ENCODE measurements at places on chromosomes 1 and 21.

- DNase-seq = no peak
These were observed 29.2 kb upstream of the IL10 start for GRCh38 chr1:206801467-206801866.

GRCh38 chr1:202143011-202143767, 1.3 kb downstream of the ARL8A start:
- no peak for DNase-seq

DNA sequence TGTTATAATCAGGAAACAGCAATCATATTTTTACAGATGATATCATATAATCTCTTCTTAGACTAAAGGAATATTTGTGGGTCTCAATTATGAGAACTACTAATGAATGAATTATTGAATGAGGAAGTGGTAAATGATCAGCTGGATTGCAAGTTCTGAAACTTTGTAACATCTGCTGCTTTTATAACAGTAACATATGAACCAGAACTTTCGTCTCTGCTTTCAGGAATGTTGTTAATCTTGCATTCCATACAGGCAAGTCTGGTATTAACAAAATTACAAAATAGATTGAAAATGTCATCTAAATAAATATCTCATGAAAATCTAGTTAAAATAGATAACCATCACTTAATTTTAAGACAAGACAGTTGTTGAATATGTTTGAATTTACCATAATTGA, 110.5 kb upstream of the COL11A1 start:
- no peak for DNase-seq

- no peak for DNase-seq
These were observed 76.1 kb downstream of the OLFM3 start for GRCh38 chr1:101920577-101920976.

- DNase-seq = no peak
These were observed 59.1 kb downstream of the USP24 start for GRCh38 chr1:55156093-55156492.

GRCh38 chr1:151616505-151616849, 4.6 kb downstream of the SNX27 start:
- no peak for DNase-seq

DNA sequence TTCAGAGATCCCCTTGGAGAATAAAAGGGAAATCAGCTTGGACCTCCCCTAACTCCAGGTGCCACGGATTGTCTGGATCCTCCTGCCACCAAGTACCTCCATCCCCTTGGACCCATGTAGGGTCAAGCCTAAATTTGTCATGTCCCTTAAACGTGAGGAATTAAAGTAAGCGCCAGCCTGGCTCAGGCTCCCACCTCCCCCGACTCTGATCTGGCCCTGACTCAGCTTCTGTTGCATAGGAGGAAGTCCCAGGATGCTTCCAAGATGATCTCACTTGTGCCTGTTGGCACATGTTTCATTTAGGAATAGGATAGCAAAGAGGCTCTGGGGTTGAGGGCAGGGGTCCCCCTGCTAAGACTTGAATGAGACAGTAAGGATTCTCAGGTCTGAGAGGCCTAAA, 231.9 kb upstream of the JUN start:
- no peak for DNase-seq

GRCh38 chr1:193392686-193393085, 206.3 kb upstream of the B3GALT2 start:
- DNase-seq = no peak

DNA sequence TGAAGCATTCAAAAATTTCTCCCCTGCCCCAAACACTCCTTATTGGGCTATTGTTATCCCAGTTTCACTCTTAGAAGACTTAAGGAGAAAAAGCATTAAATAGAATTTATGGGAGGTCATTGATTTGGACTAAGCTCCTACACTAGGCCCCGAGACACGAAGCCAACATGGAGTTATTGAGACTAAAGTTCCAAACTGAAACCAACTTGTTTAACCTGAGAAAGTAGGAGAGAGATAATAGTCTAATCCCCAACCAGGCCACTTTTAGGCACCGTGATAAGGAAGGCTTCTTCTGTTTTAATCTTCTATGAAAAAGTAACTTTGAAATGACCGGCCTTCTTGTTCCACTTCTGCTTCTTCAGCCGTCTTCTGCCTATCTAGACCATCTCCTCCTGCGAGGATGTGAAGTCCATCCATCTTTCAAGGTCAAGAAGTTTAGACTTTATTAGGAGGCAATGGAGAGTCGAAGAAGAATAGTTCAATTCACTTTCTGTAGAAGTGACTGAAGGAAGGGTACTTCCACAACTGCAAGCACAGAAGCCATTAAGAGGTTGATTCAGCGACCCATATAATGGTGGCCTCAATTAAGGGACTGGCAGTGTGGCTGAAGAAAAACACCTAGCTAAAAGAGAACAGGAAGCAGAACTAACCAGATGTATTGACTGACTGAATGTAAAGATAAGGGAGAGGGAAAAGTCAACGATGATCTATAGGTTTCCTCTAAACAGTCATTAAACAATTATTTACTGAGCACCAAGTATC, 428.8 kb downstream of the SMYD3 start:
- no peak for DNase-seq

GRCh38 chr1:39269791-39270342, 65.4 kb downstream of the MACF1 start:
- DNase-seq = no peak

DNA sequence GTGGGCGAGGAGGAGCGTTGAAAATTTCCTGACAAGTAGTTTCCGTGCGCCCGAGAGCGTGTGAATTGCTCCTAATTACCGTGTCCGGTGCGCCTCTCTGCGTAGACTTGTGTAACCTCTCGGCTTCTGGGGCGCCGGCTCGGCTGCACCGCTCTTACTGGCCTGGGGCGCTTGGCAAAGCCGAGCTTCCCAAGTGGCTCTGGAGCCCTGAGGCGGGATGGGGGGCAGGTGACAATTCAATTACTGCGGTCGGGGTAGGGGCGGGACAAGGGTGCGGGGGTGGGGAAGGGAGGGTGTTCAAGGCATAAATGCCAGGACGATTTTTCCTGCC, 392 bp upstream of the DMRTA2 start:
- no peak for DNase-seq

DNA sequence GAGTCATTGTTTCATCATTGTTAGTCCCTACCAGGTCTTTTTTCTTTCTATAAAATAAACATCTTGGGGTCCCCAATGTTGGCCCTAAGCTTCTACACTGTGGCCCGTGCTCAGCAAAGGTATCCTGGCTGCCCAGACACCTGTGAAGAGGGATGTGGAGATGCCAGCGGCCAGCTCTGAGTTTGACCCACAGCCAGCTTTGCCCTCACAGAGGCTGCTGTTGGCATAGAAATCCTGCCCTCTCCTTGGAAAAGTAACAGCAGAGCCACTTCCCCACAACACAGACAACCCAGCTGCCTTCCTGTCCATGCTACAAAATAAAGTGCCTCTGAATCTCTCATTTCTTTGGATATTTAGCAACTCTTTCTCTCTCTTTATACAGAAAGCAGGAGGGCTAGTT, 6.0 kb downstream of the TRIM62 start:
- no peak for DNase-seq

GRCh38 chr1:218525031-218525430, 179.9 kb downstream of the TGFB2 start:
- DNase-seq = no peak

DNA sequence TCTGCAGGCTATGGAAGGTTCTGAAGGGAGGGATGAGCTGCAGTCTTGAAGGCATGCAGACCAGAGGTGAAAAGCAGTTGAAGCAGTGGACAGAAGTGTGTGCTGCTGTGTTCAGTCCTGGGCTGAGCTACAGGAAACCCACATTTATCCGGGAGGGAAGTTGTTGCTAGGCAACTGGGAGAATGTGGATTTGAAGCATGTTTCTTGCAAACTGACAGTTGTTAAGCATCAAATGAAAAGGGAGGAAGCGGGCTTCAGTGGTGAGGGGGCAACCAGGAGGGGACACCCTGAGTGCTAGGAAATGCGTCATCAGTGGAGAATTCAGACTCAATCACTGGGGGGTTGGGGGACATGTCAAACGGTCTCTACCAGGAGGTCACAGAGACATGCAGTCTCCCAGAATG, 28.7 kb downstream of the ABCA4 start:
- no peak for DNase-seq

DNA sequence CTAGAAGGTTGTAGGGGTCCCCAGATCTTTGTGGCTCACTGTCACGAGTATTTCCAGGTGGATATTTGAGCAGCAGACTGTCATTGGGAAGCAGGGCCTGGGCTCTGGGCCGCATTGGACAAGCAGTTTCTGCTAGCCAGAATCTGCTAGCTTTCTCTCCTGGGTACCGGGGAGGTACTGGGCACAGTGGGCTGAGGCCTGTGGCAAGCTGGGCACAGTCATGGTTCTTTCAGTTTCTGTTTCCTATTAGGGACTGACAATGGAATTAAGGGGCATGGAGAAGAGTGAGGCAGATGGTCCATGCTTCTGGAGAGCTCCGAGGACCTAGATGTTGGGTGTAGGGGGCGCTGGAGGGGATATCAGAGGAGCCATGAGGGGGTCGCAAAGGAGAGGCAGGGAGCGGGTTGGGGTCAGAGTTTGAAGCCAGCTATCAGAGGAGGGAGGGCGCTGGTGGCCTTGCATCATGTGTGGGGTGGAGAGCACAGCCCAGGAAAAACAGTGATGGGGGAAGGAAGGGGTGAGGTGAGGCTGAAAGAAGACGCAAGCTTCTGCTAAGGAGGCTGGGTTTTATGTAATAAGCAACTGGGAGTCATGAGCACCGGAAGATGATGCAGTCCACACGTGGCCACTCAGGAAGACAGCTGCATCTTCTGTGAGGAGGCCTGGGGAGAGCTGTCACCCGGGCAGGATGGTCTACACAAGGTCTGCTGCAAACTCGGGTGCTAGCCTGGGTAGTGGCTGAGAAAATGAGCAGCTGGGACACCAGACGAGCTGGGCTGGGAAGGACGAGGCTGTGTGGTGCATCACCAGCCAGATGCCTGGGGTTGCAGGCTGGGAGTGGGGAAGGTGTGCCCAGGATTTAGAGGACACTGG, 72.7 kb downstream of the IER5 start:
- no peak for DNase-seq

- no peak for DNase-seq
These were observed 4.2 kb upstream of the STXBP3 start for GRCh38 chr1:108742253-108742652.

DNA sequence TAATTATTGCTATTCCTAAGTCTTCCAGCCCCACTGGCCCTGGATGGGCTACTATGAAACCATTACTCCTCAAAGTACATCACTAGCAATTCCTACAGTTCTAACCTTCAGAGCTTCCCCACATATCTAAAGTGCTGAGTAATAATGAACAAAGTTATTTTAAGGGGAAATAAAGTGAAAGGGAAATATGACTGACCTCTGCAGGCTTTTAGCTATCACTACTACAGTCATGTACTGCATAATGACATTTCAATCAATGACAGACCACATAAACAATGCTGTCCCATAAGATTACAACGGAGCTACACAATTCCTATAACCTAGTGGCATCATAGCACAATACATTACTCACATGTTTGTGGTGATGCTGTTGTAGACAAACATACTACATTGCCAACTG, 32.5 kb upstream of the ASPM start:
- DNase-seq = no peak

- no peak for DNase-seq
These were observed 52.5 kb downstream of the KAZN start for GRCh38 chr1:14650951-14651350.

DNA sequence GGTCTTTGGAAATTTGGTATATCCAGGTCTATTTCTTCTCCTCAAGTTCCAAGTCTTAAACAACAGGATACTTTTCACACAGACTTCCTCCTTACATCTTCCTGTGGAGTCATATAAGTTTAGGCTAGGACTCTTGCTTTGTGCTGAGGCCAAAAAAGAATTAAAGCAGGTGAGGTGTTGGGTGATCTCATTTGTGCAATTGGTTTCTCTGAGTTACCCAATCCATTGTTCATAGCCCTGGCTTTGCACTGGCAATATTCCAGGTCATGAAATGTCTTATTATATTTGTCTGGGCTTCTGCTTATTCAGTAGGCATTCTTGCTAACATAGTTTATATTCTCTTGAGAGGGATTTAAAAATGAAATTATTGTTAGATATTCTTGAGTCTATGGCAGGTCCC, 14.1 kb upstream of the KIAA0040 start:
- DNase-seq = no peak

GRCh38 chr21:42460391-42461184, 35.4 kb downstream of the RSPH1 start:
- peak; percentile 44 for DNase-seq

GRCh38 chr1:65830306-65830705, 37.6 kb downstream of the PDE4B start:
- no peak for DNase-seq

GRCh38 chr1:1684031-1684681, 8.4 kb downstream of the SLC35E2B start:
- DNase-seq = no peak

DNA sequence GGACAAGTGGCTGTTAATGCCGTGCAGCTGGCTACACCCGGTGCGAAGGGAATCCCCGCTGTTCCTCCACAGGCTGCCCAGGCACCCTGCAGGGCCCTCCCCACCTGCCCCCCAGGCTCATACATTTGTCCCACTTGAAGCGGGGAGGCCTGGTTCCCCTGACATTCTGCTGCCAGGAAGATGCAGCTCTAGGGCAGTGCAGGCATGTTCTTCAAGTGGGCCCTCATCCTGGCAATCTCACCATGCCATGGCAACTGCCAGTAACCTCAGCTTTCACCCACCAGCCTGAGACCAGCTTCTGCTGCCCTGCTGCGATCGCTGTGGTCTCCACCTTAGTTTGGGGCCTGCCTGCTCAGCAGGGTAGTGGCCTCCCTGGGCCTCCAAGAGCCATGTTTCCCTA, 151.9 kb upstream of the COL6A1 start:
- DNase-seq = no peak

GRCh38 chr1:114745291-114745690, 12.5 kb downstream of the CSDE1 start:
- no peak for DNase-seq

DNA sequence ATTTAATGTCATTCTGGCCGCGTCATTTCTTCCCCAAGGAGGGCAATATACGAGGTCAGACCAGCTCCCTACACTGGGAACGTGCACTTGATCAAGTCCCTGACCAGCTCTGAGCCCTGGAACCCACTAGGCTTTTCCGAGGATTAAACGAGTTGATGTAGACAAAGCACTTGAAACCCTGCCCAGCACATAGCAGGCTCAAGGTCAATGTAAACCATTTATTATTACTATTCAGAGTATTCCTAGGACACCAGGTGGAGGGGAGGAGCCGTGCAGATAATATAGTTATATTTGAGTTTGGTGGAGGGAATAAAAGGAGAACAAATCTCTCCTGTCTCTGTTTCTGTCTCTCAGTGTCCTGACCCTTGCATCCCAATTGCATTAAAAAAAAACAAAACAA, 174.1 kb upstream of the IGSF21 start:
- DNase-seq = no peak

Measured in CD4-positive, alpha-beta memory T cell (primary cell).